ENCODE measurements at places on chromosomes 4 and X.
A peak's percentile ranks its signal among the peaks of the same experiment; 100 is the strongest.

DNA sequence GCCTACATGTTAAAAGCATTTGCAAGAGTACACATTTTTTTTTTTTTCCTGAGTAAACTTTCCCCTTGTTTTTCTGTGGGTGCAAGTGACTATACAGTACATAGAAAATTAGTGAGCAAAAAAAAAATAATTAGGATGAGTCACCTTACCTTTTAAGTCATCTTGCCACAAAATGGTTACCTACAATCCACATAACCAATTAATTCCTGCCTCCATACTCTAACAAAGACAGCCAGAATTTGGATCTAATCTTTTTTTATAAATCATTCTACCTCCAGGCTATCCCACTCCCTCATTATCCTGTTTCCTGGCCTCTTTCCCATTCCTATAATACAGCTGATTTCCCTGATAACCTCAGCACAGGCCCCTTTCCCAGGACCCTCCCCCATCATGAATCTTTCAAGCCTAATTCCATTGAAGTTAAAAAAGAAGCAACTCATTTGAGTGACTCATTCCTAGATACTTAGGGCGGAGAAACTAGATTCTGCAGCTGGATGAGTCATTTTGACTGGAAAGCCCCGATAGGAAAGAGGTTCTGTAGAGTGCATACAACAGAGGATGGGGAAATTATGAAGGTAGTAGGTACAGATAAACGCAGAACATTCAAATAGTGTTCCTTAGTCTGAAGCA lies 128.2 kb downstream of the C4orf51 start:
- DNase-seq = no peak

DNA sequence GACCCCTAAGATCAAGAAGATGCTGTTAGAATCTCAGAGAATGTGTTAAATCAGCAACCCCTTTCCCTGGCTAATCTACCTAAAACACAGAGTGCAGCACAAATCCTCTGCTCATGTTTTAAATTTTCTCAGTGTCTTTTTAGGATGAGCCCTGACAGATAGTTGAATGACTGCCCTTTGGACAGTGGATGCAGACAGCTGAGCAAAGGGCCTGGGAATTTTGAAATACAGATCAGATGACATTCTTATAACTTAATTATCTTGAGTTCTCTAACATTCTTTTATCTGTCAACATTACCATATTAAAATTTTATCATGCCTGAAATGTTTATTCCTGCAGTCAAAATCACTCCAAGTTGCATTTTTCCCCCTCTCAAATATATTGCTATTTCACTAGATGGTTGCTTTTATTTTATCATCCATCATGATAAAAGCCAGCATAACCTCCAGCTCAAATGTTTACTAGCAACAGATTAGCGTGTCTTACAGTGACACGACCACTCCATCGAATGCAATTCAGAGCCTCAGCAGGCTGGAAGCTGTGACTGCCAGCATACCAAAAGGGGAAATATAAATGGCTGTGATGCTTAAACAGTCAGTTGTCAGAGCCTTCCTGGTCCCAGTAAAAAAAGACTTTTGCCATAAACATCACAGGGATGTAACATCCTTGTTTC lies 22.8 kb upstream of the ARHGAP24 start:
- DNase-seq = no peak

DNA sequence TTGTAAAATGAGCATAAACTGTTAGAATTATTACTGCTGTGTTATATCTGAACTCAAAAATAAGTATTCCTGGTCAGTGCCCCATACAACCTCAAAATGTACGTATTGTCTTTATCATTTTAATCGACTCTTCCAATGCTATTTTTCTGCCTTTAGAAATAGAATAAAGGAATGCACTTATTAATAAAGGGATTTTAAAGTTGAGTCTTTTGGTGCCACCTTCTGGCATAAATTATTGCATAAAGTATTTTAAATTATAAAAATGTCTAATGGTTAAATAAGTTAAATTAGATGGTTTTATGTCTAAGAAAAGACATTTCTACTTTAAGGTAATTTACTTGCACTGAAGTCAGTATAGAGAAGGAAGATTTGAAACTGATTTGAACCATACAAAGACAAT lies 424.0 kb upstream of the NDST4 start:
- peak; percentile 19 for DNase-seq

DNA sequence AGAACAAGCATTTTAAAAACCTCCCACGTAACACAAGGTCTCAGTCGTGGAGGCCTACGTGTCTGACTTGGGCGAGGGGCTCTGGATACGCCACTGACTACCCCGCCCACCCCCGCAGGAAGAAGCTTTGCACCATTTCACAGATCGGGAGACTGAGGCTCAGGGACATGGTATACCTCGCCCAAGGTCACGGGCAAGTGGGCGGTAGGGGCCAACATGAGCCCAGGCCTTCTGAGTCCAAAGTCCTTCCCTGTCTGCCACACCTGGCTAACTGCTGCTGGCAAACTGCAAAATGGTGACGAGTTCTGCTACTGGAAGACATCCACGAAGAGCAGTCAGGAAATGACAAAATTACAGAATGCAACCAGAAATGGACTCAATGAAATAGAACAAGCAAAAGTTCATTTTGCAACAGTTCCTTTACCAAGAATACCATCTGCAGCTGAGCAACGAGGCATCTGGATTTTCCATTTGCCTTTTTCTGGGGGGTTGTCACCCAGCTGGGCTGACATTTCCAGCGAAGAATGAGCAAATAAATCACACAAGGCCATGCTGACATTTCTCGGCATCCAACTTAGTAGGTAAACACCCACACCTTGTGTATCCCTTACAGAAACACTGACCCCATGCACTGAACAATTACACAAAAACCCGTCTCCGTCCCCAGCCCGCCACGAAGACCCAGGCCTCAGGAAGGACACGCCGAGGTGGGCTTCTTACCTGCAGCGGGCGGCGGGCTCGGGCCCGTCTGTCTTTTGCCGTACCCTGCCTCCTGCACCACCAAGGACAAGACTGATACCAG lies 70.2 kb upstream of the AFAP1 start:
- no peak for DNase-seq

GRCh38 chrX:119389871-119390501 lies 9.2 kb upstream of the SLC25A43 start:
- no peak for DNase-seq

GRCh38 chr4:38675146-38676121 lies 11.4 kb downstream of the KLF3 start:
- DNase-seq = peak; percentile 74

DNA sequence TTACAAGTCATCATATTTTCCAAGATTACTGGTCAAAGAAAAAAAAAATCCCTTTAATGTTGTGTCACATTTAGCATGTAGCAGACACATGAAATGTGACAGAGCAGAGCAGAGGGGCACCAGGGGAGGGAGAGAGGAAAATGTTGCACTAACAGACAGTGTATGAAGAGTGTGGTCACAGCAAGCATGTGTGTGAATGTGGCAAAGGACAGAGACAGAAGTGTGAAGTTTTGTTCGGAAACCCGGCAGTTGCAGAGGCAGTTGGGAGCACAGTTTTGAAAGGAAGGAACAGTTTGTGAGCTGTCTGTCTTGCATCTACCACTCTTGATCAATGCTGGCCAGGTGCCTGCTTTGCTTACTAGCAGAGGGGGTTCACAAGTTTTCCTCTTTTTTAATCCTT lies 83.9 kb upstream of the MAP3K15 start:
- no peak for DNase-seq

DNA sequence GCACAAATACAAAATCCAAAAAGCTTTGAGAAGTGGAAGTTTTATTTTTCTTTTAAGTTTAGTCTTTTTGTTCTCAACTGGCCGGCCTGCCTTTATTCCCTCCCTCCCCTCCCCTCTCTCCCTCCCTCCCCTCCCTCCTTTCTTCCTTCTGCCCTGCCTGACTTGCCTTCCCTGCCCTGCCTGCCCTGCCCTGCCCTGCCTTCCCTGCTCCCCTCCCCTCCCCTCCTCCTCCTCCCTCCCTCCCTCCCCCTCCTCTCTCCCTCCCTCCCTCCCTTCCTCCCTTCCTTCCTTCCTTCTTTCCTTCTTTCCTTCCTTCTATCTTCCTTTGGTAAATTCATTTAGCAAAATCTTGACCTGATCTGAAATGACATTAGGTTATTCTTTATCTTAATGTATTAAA lies 69.8 kb upstream of the LIMCH1 start:
- DNase-seq = no peak

DNA sequence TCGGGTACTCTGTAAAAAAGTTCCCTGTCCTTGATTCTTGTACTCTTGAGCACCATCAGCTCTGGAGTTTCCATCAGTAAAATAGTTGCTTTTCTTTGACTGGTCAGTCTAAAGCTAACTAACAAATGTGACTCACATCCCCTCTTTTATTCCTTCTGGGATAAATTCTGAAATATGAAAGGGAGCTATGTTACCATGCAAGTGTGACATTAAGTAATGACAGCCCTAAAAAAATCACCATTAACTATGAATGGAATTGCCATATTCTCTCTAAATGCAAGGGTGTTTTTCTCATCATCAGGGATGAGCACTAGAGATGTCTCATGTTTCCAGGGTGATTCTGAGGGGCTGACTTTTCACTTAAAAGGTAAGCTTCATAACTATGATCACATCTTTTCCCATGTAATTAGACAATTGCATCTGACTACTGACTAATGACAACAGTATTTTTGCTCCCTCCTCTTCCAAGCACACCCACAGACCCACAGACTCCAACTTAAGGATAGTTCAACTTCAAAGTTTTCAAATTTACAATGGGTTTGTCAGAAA lies 26.9 kb upstream of the RASGEF1B start:
- no peak for DNase-seq

GRCh38 chrX:17529151-17529745 lies 154.2 kb downstream of the NHS start:
- DNase-seq = no peak

- peak; percentile 66 for DNase-seq
Measured at GRCh38 chr4:40731792-40732245, 17.9 kb upstream of the NSUN7 start.

GRCh38 chrX:23434356-23434884 lies 99.8 kb downstream of the PTCHD1 start:
- no peak for DNase-seq

- DNase-seq = no peak
Measured at GRCh38 chr4:57094832-57095223, 15.4 kb downstream of the IGFBP7 start.

- DNase-seq = no peak
Measured at GRCh38 chr4:39998659-39999345, 21.1 kb upstream of the PDS5A start.

- DNase-seq = no peak
Measured at GRCh38 chrX:21838937-21839333, 482 bp upstream of the MBTPS2 start.

DNA sequence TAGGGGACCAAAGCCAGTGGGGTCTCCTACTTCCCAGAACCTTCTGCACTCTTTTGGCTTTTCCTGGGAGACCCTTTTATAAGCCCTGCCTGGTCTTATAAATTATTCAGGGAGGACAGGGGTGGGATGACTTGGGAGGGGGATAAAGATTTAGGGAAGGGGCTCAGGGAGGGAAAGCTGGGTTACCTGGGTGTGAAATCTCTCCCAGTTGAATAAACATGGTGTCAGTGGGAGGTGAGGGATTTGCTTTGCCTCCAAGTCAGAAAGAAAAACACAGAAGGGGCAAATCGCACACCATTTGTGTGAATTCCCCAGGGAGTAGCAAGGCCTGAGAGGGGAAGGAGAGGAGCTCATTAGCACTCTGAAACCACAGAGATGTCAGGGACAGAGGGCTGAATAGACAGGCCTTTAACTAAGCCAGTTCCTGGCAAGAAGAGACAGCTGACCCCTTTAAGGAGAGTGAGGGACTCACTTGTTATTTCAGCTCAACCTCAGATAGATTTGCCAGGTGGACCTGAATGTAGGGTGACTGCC lies at the start of gene RIPPLY1:
Gene RIPPLY1, minus strand, starts transcription at position 51 of the 534 bp plus-strand sequence. CDS start 54 bp downstream, outside the sequence.
- DNase-seq = peak; percentile 8

All from NCI-H1436 (cell line).